ENCODE measurements at places on chromosomes 5 and 9.

DNA sequence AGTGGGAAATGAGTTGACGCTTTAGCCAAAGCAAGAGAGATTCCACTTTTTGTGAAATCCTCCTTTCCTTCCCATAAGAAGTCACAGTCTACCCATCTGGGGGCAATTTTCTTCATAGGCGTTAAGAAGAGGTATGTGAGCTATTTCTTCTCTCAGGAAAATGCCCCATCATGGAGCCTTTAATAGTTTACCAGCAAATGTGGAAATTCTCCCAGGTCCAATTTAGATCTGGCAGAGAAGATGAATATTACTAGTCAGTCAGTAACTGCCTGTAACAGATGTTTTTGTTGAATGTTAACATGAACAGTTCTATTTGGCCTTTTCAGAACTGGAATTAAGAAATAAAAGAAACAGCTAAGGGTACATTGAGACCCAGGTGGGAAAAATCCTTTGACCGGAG lies 156.4 kb upstream of the RFX3 start:
- DNase-seq: no peak

- DNase-seq: no peak
Measured at GRCh38 chr5:128349044-128349858, 188.8 kb downstream of the FBN2 start.

GRCh38 chr9:128107468-128108268 lies 19.9 kb downstream of the PTGES2 start:
- DNase-seq: no peak

DNA sequence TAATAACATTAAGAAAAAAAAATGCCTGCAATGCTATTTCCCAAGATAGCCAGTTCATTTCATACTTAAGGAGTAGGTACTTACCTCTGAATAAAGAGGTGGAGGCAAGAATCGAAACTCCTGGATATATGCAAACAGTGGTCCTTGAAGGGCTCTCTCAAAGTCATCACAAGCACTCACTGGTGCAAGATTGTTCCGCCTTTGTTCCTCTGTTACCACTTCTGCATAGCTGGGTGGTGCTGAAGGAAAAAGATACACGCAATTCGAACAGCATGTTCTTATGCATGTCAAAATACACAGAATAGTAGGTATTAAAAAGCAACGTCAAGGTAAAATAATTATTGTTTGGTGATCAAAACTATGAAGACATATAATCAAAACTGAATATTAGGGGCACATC lies 9.5 kb downstream of the ARRDC3 start:
- DNase-seq: no peak

DNA sequence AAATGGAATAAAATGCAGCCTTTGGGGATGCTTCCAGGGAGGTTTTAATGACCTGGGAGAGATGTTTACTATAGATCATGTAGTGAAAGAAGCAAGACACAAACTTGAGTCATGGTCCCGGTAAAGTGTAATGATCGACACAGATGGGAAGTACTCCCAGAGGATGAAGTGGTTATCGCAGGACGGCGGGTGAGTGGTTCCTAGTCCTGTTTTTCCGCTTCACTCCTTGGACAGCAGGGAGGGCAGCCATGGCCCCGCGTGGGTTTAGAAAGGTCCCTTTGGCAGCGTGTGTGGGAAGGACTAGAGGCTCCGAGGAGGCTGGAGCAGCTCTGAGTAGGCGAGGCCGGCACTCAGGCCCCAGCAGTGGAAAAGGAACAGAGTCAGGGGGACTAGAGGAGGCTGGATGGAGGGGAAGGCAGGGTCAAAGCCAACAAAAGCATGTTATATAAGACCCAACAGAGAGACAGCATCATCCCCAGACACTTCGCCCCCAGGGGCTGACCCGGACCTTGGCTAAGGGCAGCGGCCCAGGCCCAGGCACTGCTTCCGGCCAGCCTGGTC lies 49.2 kb upstream of the STXBP1 start:
- DNase-seq: no peak

- no peak for DNase-seq
Measured at GRCh38 chr5:56116599-56117141, 116.5 kb downstream of the ANKRD55 start.

GRCh38 chr9:95175523-95175922 lies 142.0 kb downstream of the FANCC start:
- DNase-seq: no peak

- DNase-seq: no peak
Measured at GRCh38 chr5:176892663-176893062, 6.5 kb downstream of the HK3 start.

DNA sequence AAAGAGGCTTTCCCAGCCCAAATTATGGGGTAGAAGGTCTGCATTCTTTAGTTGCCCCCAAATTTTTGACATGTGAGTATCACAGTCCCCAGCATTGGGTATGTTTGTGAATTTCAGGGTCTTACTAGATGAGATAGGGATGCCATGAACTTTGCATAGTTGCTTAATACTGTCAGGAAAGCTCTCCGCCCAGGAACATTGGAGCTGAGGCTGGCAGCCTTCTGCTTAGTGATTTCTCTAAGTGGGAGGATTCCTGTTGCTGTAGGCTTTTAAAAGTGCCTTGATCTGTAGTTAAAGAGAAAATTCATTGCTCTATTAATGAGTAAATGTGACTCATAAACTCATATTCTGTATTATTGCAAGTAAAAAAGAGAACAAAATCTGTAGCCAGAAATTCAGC lies 206.9 kb downstream of the CAVIN4 start:
- DNase-seq: no peak

DNA sequence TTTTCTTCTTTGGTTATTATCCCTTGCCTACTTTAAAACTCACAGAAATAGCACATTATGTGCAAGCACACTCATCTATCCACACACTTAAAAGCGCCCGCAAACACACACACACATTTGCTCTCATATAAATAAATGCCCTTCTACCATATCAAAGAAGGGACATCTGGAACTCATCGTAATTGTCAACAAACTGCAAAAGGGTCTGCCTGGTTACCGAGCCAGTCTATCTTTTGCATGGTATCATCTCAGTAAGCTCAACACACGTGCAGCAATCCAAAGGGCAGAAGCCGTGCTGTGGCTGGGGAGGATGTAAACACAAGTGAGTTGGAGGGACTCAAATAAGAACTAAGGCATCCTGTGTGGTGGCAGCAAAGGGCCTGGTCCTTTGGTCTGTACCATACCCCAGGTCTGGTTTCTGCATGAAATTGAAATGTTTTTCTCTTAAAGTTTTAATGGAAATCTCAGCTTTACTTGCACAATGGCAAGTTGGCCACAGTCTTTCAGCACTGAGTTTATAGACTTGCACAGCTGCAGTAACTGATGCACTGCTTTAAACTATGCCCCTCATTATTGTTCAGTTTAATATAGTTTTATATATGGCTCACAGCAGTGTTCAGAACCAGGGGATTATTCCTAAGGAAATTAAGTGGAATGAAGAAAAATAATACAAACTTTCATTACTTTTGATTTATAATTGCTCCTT lies 331.0 kb downstream of the ADAMTS6 start:
- DNase-seq: no peak

DNA sequence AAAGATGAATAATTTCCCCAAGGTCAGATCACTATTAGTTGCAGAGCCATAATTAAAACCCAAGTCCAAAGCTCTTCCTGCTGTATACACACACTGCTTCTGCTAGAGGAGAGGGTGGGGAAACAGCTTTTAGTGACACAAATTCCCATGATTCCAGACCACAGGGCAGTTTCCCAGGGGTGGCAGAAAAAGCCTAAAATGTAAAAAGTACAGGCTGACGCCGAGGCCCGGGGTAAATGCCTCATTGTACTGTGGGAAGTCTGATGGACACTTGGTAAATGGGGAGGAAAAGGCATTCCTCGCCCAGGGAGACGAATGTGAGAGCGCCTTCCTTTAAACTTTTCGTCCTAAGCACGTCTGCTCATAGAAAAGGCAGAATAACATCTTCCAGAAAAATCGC lies 65.7 kb downstream of the DENND1A start:
- DNase-seq: no peak

- DNase-seq: no peak
Measured at GRCh38 chr5:131377785-131378325, 114.0 kb downstream of the CDC42SE2 start.

DNA sequence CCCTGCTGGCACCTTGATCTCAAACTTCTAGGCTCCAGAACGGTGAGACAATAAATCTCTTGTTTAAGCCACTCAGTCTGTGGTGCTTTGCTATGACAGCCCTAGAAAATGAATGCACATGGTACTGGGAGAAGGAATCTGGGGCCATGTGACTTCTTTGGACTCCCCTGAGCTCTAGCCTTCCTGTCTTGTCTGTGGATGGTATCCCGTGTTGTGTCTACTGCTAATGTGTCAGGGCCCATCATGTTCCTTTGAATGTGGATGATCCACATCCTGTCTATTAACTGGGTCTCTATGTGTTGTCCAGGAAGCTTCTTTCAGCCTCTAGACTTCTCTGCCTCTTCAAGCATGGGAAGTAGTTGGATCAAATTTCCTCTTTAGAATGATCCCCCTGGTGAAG lies 25.1 kb downstream of the IL7R start:
- DNase-seq: no peak

- no peak for DNase-seq
Measured at GRCh38 chr9:136218673-136219072, 13.7 kb upstream of the LHX3 start.

- DNase-seq: no peak
Measured at GRCh38 chr5:157030692-157031091, 28.2 kb downstream of the HAVCR1 start.

GRCh38 chr5:95375591-95375990 lies 15.6 kb upstream of the FAM81B start:
- no peak for DNase-seq

DNA sequence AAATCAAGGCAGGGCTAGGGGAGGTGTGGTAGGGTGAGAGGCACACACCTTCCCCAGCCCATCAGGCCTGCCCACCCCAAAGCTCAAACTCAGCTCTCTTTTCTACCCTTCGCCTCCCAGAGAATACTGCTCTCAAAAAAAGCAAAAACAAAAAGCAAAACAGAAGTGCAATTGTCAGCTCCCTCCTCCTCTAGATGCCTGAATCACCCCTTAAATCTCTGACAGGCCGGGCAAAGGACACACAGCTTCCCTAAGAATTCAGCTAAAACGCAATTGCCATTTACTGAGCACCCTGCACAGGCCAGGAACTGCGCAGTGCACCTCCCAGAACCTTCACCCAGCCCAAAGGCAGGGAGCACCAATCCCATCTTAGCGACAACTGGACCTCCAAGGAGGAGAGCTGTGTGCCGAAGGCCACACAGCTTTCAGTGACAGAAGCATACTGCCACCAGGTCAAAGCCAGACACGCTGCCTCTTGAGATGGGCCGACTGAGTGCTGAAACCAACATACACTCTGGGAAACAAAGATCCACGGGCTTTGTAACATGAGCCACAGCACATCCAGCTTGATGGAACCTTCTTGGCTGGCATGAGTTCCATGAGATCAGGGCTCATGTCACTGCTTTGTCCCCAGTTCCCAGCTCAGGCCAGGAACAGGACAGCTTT lies 53.4 kb upstream of the STXBP1 start:
- DNase-seq: no peak

- no peak for DNase-seq
Measured at GRCh38 chr5:98108497-98108896, 665.0 kb upstream of the RGMB start.

GRCh38 chr9:22863736-22864135 lies 417.1 kb downstream of the DMRTA1 start:
- DNase-seq: no peak

- DNase-seq: no peak
Measured at GRCh38 chr5:79225026-79225425, 10.9 kb upstream of the JMY start.

- DNase-seq: no peak
Measured at GRCh38 chr5:79521156-79521555, 7.2 kb upstream of the HOMER1 start.

DNA sequence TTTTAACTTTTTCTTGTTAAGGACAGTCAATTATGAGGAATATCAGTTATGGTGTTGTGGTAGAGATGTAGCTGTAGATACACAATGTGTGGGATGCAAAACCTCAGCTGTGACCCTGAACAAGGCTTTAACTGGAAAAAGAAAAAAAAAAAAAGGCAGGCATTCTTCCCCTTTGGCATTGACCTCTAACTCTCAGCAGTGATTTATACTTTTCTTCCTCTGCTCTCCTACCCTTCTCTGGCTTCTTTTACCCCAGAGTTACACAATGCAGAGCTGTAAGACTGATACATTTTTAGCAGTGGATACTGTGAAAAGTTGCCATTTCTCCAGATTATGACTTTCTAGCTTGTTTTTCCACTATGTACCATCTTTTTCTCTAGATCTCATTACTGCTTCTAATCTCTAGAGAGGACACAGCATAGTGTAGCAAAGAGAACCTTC lies 2.0 kb downstream of the CTNNAL1 start:
- no peak for DNase-seq

- DNase-seq: no peak
Measured at GRCh38 chr5:92559781-92560180, 1021.2 kb downstream of the NR2F1-AS1 start.

- DNase-seq: no peak
Measured at GRCh38 chr9:116162241-116162781, 8.7 kb downstream of the PAPPA start.

DNA sequence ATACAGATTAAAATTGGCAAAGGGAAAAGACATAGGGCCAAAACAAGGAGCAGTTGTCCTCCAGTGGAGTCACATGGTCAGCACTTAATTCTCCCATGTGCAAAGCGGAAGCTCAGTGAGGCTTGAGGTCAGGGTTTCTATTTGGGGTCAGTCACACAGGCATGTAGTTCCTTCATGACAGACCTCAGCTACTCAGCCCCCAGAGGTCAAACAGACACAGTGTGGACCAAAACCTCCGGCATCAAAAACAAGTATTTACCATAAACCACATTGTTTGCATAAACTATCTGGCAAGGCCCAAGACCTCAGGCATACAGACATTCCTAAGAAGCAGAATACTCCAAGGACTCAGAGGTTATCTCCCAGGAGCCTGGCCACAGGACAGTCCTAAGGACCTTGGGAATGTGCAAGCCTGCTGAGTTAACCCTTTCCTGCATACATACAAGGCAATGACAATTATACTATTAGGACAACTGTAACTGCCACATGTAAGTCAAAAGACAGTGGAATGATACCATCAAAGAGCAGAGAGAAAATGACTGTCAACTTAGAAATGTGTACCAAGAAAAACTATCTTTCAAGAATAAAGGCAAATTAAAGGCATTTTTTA lies 28.7 kb upstream of the FNIP1 start:
- no peak for DNase-seq

GRCh38 chr9:26768145-26768544 lies 124.5 kb downstream of the CAAP1 start:
- DNase-seq: no peak

DNA sequence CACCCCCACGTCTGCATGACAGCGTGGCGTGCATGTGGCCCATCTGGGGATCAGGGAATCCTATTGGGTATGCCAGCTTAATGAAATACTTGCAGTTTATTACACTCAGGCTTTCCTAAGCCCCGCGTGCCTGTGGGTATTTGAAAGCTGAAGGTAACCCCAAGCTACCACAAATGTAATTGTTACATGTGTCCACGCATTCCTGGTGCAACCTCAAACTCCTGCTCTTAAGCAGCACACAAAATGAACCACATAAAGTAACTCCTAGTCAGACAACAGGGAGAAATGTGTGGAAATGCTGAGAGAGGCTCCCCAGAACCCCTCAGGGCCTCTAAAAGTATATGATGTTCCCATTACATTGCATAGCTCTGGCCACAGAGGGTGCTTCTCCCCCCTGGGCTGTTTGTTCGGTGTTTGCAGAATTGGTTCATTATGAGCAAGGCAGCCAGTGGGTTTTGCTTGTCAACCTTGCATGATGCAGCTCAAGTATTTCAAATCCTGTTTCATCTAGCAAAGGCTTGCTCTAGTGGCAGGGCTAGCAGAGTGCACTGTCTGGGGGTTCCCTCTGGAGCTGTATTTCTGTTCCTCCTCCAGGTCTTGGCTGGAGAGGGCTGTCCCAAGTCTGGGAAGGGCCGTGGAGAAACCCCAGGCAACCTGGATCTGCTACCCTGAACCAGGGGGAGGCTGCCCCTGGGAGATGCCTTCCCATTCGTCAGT lies 1.8 kb upstream of the DCANP1 start:
- DNase-seq: no peak
